OCI-M1 (cell line): ENCODE measurements at places on chromosomes 3 and 15.

DNA sequence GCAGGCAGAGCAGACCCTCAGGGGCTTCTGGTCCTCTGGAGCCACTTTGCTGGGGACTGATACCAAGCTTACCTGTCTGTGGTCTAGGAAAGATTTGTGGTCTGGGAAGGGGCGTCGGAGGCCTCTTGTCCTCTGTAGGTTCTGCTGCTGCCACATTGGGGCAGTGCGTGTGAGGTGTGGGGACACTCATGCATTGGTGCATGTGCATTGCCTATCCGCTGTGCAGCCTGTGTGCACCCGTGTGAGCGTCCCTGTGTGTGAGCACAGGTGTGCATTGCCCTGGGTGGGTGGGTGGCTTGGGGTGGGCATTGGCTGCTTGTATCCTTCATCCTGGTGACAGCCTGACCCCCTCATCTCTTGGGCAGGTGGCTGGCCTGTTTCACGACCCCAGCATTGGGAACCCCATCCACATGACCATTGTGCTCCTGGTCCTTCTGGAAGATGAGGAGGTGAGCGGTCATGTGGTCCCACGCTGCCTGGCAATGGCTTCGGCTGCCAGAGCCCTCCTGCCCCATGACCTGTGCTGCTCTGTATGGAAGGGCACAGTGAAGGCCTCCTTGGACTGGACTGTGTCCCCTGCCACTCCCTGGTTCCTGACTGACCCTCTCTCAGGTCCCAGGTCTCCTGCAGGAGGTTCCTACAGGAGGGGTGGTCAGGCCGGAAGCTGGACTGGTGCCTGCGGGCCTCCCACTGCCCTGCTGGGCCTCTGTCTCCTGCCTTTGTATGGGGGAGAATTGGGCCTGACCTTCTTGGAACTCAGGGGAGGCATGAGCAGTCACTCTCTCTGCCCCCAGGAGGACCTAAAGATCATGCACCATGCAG is 41.5 kb downstream of the SAXO2 start:
- DNase-seq = no peak

DNA sequence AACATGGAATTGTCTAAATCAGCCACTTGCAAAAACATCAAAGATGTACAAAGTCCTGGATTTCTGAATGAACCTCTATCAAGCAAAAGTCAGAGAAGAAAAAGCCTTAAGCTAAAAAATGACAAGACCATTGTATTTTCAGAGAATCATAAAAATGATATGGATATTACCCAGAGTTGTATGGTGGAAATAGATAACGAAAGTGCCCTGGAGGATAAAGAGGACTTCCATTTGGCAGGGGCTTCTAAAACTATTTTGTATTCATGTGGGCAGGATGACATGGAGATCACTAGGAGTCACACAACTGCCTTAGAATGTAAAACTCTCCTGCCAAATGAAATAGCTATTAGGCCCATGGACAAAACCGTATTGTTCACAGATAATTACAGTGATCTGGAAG is 29.3 kb downstream of the KNL1 start:
- DNase-seq = peak; percentile 58

GRCh38 chr3:36743826-36744225 is 20.5 kb downstream of the DCLK3 start:
- no peak for DNase-seq

- peak; percentile 68 for DNase-seq
Observed at GRCh38 chr3:44954962-44955361, 21.0 kb downstream of the ZDHHC3 start.

GRCh38 chr3:46470831-46471230 is 6.1 kb upstream of the LTF start:
- no peak for DNase-seq

GRCh38 chr15:65066001-65066634 is 1.7 kb downstream of the RASL12 start:
- DNase-seq = no peak

- peak; percentile 23 for DNase-seq
Observed at GRCh38 chr3:123656691-123657090, 71.8 kb upstream of the HACD2 start.

GRCh38 chr15:64875641-64876223 is 34.0 kb downstream of the PLEKHO2 start:
- DNase-seq = peak; percentile 65

GRCh38 chr3:139455855-139456254 is 20.5 kb downstream of the RBP2 start:
- DNase-seq = peak; percentile 4

DNA sequence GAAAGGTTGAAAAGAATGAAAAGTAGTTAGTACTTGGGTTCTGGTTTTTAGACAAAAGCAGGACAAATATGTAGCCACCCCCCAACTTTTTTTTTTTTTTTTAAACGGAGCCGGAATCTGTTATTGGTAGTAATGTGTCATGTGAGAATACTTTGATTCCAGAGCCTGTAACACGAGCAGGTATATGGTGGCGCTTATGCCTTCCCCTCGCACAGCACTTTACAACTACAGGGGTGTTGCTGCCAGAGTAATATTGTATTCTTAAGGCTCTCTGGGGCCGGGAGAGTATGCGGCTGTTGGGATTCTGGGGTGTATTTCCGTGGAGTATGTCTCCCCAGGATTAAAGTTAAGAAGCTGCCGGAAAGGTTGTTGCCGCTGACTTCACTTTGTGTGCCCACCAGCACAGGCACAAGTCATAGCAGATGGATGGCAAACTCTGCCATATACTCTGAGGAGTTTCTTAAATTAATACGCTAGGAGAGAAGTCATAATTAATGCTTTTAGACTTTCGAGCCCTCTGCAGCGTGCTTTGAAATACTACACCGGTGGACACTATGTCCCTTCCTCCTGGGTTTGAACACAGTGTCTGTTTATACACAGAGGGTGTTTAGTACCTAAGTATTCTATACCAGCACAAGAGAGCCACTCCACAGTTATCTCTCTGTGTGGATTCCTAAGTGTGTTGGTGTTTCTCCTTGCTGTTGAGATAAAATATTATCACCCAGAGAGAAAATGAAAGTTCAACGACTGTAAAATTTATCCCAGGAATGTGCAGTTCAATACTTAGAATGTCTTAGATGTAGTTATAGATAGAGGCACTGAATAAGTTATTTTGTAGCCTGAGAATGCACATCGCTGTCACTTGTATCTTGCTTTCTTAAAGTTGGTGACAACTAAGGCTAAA is 1.4 kb downstream of the MBNL1 start:
- peak; percentile 75 for DNase-seq

- no peak for DNase-seq
Observed at GRCh38 chr3:16460886-16461285, 52.6 kb downstream of the RFTN1 start.

DNA sequence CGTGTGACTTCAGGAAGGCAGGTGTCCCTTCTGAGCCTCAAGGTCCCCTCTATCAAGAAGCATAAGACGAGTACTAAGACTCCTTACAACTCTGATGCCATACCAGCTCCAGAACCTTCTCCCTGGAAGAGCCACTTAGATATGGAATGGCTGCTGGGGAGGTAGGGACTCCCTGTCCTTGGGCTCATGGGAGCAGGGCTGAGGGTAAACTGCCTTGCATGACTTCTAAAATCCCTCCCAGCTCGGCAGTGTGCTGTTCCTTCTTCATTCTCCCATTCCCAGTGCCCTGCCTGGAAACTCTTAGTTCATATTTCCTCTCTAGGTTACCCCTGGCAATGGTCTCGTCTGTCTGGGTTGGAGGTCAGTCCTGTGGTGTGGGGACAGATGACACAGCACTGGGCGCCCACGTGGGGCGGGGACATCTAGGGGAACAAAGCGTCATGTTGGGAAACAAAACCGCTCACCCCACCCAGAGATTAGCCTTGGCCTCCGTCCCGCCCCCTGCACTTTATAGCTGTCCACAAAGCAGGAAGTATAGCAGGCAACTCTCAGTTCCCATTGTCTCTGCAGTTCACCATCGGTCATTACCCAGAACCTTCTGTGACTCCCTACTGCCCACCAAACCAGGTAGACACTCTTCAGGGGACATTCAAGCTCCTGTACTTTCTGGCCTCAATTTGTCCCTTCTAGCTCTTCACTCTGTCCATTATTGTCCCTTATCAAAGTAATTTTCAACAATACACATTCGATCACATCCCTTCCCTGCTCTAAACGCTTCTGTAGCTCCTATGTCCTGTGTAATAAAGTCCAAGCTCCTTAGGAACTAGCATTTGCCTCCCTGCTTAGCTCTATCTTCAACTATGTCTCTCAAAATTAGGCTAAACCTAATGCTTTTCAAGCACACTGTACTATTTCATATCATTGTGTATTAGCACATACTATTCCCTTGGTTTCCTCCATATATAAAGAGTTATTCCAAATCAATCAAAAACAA is 73.8 kb downstream of the IQSEC1 start:
- peak; percentile 99 for DNase-seq

- peak; percentile 50 for DNase-seq
Observed at GRCh38 chr3:122562923-122563716, 980 bp downstream of the PARP9 start.

- DNase-seq = no peak
Observed at GRCh38 chr3:97720417-97720816, 44.1 kb upstream of the ARL6 start.

DNA sequence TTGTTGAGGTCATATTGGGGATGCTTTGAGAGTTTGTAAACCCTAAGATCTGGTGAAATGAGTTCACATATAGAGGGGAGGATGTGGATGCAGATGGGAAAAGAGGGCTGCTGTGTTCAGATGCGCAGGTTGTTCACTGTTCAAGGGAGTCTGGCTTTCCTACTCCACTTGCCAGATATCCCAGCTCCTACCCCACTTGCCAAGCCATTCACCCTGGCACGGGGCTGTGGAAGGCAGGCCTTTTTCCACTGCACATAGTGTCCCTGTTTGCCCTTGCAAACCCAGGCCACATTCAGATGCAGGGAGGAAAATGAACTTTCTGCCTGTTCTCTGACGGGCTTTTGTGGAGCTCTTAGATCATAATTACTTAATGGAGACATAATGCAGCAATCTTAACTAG is 29.0 kb downstream of the CRABP1 start:
- DNase-seq = no peak

- DNase-seq = no peak
Observed at GRCh38 chr3:174758943-174759342, 100.2 kb upstream of the NAALADL2 start.

GRCh38 chr15:77497110-77497737 is 76.5 kb downstream of the HMG20A start:
- DNase-seq = no peak

DNA sequence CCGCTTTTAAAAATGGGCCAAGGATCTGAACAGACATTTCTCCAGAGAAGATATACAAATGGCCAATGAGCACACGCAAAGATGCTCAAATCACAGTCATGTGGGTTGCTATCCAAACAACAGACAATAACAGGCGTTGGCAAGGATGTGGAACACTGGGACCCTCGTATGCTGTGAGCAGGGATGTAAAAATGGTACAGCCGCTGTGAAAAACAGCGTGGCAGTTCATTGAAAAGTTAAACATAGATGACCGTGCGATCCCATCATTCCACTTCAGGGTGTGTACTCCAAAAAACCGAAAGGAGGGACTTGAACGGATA is 6.7 kb upstream of the LRRC15 start:
- DNase-seq = no peak

DNA sequence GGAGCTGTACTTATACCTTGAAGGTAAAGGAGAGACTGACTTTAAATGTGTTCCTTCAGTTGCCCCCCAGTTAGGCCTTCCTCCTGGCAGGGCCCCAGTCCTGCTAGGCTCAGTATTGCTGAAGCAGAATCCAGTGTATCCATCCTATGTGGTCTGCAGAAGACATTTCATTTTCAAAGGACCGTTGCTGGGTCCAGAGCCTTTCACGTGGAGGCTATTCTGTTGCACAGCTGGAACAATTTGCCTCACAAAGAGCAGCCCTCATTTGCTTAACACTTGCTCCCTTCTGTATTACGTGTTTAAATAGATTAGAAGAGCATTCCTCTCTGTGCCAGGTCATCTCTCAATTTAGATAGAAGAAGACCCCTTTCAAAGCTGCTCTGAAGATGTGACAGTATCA is 78.9 kb upstream of the CFAP20DC start:
- DNase-seq = no peak

- no peak for DNase-seq
Observed at GRCh38 chr3:153282355-153282754, 120.3 kb downstream of the RAP2B start.
